ENCODE measurements at places on chromosomes 1 and 21. TPM values are rescaled to one million over a fixed set of nuclear protein-coding genes. Genes with fewer than 3 reads are reported as not detected.

DNA sequence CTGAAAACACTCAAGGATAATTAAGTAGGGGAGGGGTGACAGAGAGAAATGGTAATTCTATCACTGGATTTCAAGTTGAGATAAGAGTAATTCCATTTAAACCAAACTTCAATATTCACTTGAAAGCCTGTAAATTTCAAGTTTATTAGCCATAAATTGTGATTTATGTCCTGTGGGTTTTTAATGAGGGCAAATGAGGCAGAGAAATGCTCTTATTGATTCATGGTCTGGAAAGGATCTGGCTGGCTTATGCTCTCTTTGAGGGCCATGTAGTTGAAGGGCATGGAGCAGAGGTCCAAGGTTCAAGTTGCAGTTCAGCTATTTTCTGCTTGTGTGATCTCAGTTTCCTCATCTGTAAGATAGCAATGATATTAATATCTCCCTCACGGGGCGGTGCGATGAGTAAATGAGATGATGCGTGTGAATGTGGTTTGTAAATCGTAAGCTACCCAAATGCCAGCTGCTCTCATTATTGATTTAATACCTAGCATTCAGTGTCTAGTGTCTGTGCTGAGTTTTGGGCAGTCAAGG lies 12.3 kb downstream of the OLFML3 start:
- no peak for DNase-seq

ZNF669 gene
- total RNA-seq = 5.8 TPM

RBP7 gene
- 0.68 TPM for total RNA-seq

BLZF1 gene
- 16.8 TPM for total RNA-seq

TMPRSS3 gene
- total RNA-seq = not detected

- no peak for DNase-seq
Measured at GRCh38 chr1:218895064-218895587, 278.6 kb upstream of the LYPLAL1 start.

DNA sequence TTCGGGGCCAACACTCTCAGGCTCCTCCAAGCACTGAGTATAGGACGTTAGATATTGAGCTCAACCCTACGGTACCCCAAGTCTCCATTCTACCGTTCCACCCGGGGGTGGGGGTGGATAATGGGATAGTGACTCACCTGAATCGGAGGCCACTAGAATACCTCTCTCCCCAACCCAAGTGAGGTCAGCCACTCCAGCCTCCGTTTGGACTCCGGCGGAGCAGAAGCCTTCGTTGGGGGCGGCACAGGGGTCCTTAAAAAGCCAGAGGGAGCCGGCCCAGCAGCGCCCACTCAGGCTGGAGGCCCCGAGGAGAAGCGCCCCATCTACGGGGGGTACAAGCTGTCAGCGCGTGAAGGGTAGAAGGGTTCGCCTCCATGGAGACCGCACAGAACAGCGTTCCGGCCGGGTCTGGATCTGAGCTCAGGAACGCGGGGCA lies 556 bp downstream of the WDR77 start:
- no peak for DNase-seq

DNA sequence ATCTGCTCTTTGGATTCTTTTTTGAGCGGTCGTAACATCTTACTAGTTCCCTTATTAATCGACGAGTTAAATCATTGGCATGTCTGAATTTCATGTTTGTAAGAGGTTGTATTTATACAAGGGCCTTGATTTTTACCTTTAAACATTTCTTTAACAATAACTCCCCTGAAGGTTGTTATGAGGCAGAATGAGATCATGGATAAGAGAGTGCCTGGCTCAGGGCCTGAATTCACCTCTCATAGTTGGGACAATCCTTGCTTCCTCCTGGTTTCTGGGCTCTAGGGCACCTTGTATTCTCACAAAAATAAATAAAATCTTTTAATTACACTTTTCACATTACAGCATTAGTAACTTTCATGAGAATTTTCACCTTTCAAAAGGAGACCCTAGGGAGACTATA lies 55.4 kb downstream of the MDM4 start:
- DNase-seq = no peak

DNA sequence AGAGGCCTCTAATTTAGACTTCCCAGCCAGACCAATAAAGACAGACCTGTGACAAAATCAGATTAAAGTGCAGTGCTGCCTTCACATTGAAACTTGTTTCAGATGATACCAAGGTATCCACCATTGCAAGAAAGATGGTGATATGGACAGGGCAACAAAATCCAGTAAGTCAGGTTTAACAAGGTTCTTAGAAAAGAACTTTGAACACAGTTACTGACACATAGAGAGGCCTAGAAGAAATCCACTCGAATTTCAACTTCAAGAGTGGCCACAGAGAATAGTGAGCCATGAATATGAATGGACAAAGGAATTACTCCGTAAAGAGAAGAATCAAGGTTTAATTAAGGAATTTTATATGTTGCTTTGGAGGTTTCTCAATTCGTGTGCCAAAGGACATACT lies 230.4 kb downstream of the KCNT2 start:
- no peak for DNase-seq

HEYL gene
- 0.82 TPM for total RNA-seq

GRCh38 chr21:18772897-18773296 lies 369.3 kb upstream of the TMPRSS15 start:
- DNase-seq = no peak

TMEM79 gene
- total RNA-seq = 1.9 TPM

LMX1A gene
- total RNA-seq = not detected
